Skin of body (tissue), 3 donors: ENCODE measurements at places on chromosomes 6 and 20.
A peak's percentile ranks its signal among the peaks of the same experiment; 100 is the strongest.

- DNase-seq, result peak; percentile 39
These were observed 6.3 kb downstream of the OR2A4 start for GRCh38 chr6:131694832-131695426.

DNA sequence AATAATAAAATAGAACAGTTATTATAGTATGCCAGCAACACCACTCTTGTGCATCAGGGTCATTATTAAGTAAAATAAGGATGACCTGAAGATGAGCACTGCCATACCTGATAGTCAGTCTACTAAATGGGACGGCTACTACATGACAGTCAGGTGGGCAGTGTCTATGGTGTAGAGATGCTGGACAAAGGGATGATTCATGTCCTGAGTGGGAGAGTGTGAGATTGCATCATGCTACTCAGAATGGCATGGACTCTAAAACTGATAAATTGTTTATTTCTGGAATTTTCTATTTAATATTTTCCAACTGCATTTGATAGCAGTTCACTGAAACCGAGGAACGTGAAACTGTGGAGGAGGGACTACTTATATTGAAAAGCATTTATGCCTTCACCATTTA, 38.8 kb downstream of the SNX9 start:
- DNase-seq, result no peak

DNA sequence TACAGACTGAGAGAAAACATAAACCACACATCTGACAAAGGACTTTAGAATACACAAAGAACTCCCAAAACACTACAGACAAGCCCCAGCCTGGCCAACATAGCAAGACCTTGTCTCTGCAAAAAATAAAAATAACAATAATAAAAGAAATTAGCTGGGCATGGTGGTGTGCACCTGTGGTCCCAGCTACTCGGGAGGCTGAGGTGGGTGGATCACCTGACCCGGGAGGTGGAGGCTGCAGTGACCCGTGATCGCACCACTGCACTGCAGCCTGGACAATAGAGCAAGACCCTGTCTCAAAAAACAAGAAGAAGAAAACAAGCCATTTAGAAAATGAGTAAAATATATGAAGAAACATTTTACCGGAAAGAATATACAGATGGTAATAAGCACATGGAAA, 13.1 kb downstream of the SDCBP2 start:
- DNase-seq, result no peak

DNA sequence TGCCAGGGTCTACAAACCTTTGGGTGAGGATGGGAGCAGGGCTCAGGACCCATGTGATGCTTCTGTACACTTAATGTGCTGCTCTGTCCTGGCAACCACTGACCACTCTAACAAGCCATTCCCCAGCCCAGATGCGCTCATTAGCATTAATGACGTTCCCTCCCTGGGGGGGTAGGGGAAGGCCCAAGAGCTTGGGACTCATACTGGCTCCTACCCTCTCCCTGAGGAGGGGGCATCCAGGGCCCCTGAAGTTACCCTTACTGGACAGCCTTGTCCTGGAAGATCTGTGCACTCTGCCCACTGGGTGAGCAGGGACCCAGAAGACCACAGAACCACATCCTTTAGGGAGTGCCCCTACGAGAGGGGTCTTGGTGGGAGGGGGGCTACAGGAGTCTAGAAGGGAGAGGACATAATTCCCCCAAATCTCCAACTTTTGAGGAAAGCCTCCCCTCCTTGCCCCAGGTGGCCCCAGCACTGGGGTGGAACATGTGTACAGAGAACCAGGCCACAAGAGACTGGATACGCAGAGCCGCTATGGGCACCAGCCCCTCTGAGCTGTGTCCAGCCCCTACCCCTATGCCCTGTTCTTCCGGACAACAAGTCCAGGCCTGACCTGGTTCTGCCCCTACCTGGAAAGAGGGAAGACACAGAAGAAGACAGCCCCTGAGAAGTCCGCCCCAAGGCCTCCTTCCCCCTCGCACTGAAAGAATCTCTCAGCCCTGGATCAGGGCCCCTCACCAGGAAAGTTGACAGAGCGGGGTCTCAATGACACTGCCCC, 1.4 kb downstream of the TEAD3 start:
- DNase-seq, result no peak

GRCh38 chr6:119224095-119224701, 125.4 kb downstream of the MAN1A1 start:
- DNase-seq, result no peak

- DNase-seq, result no peak
These were observed 197.5 kb upstream of the SIM1 start for GRCh38 chr6:100662264-100662663.

GRCh38 chr20:1817577-1818211, 77.5 kb upstream of the SIRPA start:
- no peak for DNase-seq

GRCh38 chr20:24961384-24962181, 12.5 kb downstream of the CST7 start:
- no peak for DNase-seq

DNA sequence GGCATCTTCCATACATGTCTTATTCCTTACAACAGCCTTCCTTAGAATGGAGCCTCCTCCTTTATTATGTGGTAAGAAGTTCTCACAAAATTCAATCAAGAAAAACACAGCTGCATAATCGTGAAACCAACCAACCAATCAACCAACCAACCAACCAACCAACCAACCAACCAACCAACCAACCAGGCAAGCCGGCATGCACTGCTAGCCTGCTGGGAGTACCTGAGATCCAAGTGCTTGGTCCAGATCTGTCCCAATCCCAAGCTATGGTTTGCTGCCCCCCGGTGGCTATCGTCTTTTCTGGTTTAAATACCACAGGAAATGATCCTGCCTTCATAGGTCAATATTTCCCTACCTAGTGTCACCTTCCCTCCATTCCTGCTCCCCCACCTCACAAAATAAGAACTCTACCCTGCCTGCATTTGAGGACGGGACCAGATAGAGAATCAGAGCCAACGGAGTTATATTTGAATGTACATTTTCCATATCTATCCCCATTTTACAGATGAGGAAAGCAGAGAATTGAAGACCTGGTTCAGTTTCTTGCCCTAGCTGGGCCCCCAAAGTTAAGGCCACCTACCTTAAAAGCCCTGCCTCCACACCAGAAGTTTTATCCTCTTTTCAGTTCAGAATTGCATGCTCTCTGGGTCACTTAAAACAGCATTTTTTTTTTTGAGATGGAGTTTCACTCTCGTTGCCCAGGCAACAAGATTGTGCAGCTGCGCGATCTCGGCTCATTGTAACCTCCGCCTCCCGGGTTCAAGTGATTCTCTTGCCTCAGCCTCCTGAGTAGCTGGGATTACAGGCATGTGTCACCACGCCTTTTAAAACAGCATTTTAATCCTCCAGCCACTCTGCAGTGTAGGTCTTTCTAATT, 27.1 kb downstream of the RAB44 start:
- no peak for DNase-seq

- no peak for DNase-seq
These were observed 16.1 kb downstream of the CDK19 start for GRCh38 chr6:110799189-110799588.

GRCh38 chr6:11270030-11271027, 37.9 kb upstream of the NEDD9 start:
- DNase-seq, result no peak

- no peak for DNase-seq
These were observed 988.2 kb upstream of the MAP3K7 start for GRCh38 chr6:91575032-91575431.

DNA sequence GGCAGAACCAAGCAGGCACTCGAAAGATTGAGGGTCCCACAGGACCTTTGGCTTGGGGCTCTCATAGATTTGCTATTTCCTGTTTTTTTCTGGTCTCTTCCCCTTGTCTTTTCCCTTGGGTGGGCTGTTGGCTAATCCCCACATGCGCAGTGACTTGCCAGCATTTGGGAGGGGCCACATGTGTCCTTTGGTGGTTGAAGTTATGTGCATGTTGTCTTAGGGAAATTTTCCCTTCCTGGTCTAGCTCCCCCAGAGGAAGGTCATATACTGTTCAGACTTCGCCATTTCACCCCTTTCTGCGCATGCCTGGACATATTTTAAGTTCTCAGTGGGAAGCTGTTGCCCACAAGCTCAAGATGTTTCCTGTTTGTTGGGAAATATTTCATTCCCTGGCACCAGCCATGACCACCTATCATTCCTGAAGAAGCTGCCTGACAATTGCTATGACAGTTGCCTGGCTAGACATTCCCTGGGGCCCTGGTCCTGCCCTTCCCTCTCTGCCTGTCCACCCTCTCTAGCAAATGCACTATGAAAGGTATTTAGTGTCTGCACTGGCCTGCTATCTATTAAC, 156.2 kb upstream of the THBS2 start:
- DNase-seq, result no peak

DNA sequence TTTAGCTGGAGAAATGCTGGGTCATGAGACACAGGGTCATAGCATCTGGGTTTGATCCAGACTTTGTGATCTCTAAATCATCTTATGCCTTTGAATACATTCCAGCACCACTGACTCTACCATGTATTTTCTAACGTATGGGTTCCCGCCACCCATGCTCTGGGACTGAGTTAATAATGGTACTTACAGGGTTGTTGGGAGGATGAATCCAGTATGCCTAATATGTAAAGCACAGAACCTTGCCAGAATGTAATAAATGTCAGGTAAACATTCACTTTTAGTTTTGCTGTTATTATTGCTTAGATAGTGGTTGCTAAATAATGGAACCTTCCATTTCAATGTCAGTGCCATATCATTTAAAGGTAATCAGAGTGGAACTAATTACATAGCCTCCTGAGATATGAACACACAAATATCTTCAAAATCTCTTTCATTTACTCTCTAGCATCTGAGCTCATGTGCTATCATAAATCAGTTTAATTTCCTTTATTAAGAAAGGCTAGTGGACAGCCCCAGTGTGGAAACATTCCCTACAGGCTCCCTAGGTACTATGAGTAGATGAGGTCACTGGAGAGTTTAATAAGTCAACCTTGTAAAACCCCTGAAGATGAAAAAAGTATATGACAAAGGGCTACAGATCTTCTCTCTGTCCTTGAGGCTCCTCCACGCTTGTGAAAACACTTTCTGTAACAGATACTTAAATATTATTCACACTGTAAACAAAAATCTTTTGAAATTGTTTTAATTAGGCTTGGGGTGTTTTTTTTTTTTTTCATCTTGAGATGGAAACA, 226.6 kb downstream of the ALDH8A1 start:
- no peak for DNase-seq
